ENCODE measurements at places on chromosomes 3 and 15.
A peak's percentile ranks its signal among the peaks of the same experiment; 100 is the strongest.

DNA sequence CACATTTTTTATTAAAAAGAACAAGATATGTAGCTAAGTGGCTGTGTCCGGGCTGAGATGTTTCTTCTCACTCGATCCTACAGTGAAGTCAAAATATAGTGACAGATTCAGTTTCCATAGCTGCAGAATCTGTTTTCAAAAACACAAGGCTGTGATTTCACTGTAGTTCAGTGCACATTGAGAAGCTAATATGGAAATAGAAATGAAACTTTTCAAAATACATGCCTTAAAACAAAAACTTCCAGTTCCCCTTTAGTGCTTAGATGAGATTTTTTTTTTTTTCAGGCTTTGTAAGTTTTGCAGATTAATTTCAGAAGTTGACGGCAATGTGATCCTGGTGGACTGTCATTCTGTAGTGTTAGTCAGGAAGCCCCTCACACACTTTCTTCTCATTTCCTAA lies 23.8 kb upstream of the TRAK1 start:
- no peak for DNase-seq

DNA sequence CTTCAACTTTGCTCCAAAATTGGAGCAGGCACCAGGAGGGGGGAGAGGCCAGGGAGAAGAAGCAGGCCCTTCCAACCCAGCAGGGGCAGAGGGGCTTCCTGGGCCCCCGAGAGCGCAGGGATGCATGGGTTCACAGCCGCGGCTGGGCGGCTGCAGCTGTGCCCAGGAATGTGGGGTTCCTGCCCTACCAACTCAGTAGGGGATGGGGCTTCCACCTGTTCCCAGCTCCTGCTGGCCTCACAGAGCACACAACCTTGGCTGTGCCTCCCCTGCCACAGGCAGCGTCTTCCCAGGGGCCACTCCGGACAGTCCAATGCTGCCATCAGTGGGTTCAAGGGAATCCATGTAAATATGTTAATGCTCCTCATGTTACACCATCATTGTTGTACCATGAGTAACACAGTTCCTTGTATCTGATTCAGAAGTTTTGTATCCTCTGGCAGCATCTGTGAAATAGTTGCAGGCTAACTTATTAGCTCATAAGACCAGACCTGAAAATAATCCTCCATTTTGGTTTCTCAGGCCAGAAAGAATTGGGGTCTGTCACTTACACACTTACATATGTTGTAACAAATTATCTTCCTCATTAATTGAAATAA lies 12.1 kb upstream of the SIAH2 start:
- DNase-seq: no peak

- DNase-seq: no peak
Observed at GRCh38 chr3:2940062-2940461, 170.1 kb downstream of the IL5RA start.

GRCh38 chr3:5297895-5298294 lies 110.4 kb downstream of the EDEM1 start:
- DNase-seq: no peak

- peak; percentile 91 for DNase-seq
Observed at GRCh38 chr15:40694688-40695468, at the start of gene RAD51. TSS of gene RAD51 (plus strand) at chr15:40695174. CDS start at chr15:40698759, 3,585 bp downstream.

- DNase-seq: no peak
Observed at GRCh38 chr3:182889948-182890629, 90.2 kb downstream of the DCUN1D1 start.

DNA sequence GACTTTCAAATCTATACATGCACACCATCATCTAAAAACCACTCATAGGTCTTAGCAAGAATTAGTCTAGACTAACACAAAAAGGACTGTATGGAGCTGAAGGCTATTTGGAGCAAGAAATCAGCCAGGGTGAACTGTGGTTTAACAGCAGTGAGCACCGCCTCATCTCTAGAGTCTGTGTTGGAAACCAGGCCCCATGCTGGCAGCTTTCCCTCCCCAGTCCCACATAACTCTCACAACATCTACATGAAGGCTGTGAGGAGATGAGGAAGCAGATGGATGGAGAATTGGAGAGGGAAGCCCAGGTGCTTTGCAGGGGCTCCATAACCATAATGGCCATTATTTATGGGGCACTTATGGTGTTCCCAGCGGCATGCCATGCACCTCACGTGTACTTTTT lies 133.2 kb upstream of the TOPAZ1 start:
- DNase-seq: no peak

DNA sequence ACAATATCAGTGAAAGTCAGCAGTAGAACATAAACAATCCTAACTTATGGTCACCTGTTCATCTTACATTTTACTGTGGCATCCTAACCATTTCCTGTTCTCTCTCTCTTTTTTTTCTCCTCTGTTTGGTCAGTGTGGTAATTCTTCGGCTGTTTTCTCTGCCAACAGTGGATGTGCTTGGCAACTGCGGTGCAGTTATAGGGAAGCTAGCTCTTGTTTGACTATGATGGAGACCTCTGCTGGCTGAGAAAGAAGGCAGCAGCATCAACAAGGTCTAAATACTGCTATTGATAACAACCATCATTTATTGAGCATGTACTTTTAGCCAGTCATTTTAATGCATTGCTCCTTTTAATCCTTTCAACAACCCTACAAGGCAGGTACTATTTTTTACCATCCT lies 723 bp upstream of the DRD3 start:
- no peak for DNase-seq

DNA sequence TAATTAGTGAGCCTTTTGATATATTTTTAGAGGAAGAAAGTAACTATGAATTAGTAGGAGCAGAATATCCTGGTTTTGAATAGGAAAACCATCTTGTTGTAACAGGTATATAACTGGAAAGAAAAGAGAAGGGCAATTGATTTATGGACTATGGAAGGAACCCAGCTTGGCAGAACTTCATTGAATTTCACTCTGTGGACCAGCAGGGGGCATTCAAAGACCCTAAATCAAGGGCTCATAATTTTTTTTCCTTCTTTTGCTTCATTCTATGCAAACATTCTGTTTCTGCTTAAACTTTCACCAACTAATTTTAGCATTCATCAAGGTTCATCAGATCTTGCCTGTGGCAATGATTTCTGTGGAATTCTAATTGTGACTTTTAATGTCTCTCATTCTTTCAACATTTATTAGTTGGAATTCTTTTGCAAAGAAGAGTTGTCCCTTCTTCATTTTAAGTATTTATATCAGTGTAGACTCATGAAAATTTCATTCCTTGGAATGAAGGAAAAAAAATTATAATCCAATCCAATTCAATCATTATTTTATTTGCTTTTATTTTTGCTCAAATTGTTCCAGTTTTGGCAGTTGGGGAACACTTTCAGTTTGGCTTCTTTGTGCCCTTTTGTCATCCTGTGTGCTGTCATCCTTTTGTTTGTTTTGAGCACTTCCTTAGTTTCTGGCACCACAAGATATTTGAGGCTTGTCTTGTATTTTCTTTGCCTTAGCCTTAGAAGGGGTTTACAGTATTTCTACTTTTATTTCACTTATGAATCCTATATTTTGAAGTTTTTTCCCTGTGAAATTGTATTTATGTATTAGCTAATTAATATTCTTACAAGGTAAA lies 30.4 kb downstream of the NXPE3 start:
- peak; percentile 60 for DNase-seq

DNA sequence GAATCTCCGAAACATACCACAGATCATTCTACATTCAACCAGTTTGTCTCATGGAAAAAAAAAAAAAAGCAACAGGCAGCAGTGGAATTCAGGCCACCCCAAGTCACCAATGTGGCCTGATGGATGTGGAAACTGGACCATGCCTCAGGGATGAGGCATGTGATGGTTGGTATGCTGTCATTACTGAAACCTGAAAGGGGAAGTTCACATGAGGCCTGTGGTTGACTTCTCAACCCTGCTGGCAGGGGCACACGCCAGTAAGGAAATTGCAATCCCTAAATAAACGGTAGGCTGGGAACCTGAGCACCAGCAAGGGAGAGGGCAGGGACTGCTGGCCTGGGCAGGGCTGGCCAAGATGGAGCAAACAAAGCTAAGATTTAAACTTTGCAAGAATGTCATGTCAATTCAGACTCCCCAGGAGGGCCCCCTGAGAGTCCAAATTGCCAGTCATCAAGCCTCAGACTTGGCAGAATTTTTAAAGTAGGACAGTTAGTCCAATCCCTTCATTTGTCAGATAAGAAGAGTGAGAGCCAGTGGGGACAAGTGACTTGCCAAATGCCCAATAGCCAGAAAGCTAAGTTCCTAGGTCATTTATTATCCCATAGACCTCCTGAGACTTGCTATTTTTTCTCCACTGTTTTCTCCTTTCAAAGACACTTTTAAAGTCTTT lies 310.4 kb downstream of the ERC2 start:
- no peak for DNase-seq

DNA sequence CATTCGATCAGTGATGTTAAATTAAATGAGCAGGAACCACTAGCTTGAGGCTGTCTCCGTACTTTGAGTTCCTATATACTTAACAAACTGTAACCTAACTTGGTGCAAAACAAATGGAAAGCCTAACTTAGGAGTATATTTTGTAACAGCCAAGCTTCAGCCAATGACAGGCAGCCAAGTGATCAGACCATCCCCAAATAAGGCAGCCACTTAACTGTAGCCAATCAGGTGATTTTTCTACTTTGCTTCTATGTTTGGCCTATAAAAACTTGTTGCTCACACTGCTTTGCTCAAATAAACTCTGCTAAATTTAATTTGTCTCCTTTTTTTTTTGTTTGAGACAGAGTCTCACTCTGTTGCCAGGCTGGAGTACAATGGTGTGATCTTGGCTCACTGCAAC lies 19.3 kb upstream of the ZNF770 start:
- DNase-seq: no peak

GRCh38 chr15:75696854-75697259 lies 15.8 kb downstream of the CSPG4 start:
- DNase-seq: no peak

- DNase-seq: no peak
Observed at GRCh38 chr3:22988566-22988965, 214.6 kb upstream of the UBE2E2 start.

DNA sequence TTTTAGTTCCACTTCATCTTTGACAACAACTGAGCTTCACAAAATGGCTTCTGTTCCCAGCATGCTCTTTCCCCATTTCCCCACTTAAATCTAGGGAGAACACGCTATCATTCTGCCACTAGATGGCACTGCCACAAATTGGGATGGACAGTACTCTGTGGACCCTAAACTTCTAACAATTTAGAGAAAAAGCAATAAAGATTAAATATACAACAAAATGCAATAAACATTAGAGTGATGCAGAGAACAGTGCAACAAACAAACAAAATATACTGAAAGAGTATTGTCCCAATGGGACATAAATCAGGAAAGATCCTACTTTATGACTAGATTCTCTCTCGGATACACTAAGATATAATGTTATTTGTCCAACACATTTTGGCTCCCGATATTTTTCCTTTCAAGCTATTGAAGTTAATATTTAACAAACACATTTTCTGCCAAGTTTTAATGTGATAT lies 169.7 kb upstream of the TMCO5A start:
- DNase-seq: no peak

All from CD4-positive, alpha-beta memory T cell (primary cell).